ENCODE measurements at places on chromosomes 11 and 22.

DNA sequence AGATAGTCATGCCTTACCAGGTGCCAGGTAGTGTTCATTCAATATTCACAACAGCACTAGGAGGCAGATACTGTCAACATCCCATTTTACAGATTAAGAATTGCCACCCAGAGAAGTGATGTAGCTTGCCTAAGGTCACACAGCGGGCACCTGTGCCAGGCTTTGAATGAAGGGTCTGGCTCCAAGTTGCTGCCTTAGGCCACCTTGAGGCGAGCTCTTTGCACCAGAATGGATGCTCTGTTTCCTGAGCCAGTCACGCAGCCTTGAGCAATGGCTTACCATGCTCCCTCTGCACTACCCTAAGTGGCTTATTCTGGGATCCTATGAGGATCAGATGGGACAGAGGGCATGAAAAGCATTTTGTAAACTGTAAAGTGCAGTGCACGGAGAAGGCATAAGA, 25.1 kb upstream of the TIMP3 start:
- no peak for DNase-seq

DNA sequence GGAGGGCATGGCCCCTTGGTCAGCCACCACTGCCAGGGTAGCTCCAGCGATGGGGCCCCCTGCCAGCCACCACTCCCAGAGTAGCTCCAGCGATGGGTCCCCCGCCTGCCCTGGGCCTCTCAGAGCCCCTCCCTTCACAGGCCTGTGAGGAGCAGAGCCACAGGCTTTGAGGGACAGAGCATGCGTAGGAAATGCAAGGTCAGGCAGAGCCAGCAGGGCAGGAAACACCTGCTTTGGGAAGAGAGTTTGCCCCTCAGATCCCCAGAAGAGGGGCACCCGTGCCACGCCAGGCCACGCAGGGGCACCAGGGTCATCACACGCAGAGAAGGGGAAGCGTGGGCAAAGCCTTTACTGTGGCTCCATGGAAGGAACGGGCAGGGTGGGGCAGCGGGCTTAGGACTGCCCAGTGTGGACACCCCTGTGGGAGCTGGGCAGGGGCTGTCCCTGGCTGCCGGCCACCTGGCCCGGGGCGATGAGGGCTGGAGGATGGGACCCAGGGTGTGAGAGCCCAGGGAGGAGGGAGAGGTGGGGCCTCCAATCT, 477.8 kb downstream of the BRD1 start:
- DNase-seq: no peak

- DNase-seq: no peak
These were observed 8.6 kb downstream of the SNAP29 start for GRCh38 chr22:20867179-20868024.

GRCh38 chr11:130170345-130170744, 10.8 kb downstream of the ST14 start:
- no peak for DNase-seq

GRCh38 chr11:61072316-61073109, 29.8 kb upstream of the CD5 start:
- DNase-seq: no peak

DNA sequence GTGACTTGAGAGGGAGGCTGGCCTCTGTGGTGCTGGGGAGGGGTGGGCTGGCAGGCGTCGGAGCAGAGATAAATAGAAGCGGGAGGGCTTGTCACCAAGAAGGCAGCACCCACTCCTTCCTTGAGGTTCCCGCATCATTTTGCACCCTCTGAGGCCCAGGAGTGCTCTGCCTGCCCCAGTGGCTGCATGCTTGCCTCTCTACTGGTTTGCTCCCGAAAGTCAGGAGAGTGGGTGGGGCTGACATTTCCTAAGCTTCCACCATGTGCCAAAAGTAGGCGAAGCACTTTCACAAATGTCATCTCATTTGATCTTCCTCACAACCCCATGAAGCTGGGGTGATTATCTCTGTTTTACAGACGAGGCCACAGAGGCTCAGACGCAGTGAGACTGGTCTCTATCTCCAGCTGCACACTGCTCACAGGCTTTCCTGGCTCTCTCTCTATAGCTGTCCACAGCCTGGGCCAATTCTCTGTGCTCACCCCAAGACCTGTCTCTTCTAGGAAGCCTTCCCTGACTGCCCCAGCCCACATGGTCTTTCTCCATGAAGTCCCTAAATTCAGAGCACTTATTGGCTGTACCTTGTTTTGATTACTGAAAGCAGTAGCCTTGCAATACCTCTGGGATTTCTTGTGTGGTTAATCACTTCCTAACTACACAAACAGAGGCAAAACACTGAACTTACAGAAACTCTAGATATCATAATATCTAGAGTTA, 2.6 kb upstream of the UCP3 start:
- DNase-seq: no peak

- DNase-seq: no peak
These were observed 95.0 kb upstream of the CD44 start for GRCh38 chr11:35043936-35044335.

GRCh38 chr22:50325444-50326224, 1.2 kb downstream of the DENND6B start:
- no peak for DNase-seq

- DNase-seq: no peak
These were observed 179.6 kb upstream of the PDGFD start for GRCh38 chr11:104343578-104343977.

GRCh38 chr11:36155770-36156160, 133.5 kb downstream of the COMMD9 start:
- DNase-seq: no peak

DNA sequence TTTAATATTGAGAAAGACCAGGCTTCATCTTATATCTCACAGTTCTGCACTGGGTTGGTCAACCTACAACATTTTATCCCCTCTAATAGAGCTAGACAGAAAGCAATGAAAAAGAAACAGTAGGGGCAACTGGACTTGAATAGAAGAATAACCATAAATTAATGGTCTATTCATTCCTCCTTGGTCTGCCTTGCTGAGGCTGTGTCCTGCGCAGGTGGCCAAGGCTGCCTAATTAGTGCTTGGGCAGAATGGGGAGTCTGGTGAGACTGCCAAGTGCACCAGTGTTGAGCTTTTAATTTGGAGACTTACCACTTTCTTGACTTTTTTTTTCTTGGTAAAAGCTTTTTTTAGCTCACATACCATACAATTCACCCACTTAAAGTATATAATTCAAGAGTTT, 35.0 kb upstream of the SPON1 start:
- no peak for DNase-seq

DNA sequence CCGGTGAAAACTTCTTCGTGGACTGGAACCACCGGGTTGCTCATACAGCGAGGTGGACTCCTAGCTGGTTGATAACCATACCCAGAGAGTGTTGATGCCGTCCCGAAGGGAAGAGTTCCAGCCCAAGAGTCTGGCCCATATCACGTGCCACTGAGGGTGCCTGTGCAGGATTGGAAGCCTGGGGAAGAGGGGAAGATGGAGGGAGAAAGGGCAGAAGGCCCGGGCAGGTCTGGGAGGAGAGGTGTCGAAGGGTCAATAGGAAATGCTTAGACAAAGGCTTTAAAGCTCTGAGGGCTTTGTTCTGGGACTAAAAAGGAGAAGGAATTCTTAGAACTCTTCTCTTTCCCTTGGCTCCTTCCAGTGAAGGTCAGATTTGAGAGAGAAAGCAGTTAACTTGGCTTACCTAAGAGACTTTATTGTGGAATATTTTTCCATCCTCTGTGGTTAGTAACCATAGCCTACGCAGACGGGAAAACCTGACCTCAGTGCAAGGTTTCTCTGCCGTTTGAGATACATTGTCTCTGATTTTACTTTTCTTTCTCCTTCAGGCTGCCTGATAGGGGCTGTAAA, 70.5 kb downstream of the JAM3 start:
- no peak for DNase-seq

All from NCI-H524 treated with DMSO at 0.1 percent for 48 hours (cell line).